Heart right ventricle (tissue), 16 donors: ENCODE measurements at places on chromosomes 11 and 22. TPM values are rescaled to one million over a fixed set of nuclear protein-coding genes. Genes with fewer than 3 reads are reported as not detected.

DNA sequence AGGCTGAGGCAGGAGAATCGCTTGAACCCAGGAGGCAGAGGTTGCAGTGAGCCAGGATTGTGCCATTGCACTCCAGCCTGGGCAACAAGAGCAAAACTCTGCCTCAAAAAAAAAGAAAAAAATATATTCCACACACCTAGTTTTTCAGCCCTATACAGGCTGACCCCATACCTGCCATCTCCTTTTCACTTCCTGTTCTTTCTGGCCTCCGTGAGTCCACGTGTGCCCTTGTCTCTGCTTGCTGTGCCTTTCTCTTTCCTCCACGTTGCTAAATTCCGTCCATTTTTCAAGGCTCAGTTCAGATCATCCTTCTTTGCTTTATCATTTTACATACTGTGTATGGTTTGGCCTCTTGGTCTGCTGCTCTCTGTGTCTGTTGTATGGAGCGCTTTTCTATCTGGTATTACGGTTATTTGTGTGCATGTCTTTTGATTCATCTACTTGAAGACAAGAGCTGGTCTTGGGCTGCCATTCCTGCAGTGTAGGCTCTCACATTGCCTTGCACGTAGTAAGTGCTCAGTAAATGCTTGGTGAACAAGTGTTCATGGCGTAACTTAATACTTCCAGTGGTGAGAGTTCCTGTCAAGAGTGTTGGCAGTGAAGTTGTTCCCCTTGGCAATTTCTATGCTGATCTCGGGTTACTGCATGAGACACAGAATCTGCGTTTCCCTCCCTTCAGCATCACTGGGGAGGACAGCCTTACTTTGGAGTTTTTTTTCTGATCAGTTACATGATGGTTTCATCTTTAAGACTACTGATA is 57.5 kb downstream of the PTPRJ start:
- no peak for DNase-seq

GRCh38 chr11:17294033-17294432 is 17.5 kb downstream of the NUCB2 start:
- DNase-seq: no peak

Gene CAPN5
- 2.0 TPM for polyA plus RNA-seq

DNA sequence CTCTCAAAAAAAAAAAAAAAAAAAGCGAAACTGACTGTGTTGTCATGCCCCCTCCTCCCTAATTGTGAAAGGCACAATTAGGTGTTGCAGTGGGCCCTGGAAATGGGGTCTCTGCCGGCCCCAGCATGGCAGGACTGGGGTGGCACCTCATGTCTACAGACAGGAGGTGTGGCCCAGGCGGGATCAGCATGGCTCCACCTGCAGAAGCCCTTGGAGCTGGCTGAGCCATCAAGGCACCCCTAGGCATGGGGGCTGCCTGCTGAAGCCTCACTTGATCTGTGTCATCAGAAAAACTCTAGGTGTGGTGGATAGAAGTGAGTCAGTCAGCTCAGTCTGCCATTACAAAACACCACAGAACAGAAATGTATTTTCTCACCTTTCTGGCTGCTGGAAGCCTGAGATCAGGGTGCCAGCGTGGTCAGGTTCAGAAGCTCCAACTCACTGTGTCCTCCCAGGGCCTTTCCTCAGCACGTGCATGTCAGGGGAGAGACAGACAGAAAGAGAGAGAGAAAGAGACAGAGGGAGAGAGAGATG is 10.1 kb upstream of the B4GALNT4 start:
- DNase-seq: no peak

GRCh38 chr22:35051013-35051535 is 14.9 kb upstream of the ISX start:
- no peak for DNase-seq

Gene RGL4
- 0.29 TPM for polyA plus RNA-seq

Gene FGF3
- not detected for polyA plus RNA-seq

DNA sequence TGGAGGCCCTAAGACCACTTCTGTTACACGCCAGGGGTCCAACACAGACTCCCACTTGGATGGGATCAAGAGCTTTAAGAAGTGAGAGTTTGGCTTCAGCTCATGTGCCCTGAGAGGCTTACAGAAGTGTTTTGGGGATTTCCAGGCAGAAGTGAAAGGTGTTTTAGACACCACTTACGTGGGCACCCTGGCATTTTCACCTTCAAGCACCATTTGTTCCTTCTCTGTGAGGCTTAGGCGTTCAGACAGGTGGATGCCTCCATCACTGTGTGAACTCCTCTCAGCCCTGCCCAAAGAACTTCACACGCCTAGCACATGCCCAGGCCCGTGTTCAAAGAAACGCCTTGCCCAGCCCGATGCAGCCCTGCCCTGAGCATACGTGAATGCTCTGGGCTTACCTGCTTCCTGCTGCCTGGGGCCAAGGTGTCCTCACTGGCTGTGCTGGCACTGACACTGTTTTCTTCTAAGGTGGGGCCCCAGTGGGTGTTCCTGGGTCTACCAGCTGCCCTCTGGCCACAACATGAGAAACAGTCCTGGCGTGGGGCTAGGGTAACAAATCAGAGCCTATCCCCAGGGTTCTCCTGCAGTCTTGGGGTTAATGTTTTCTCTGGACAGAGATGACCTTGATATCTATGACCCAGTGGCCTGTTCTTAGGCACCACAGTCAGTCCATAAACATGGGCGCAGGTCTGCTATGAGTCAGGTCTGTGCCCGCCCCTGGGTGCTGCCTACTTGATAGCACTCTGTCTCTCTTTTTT is 34.0 kb downstream of the AMPD3 start:
- no peak for DNase-seq

DNA sequence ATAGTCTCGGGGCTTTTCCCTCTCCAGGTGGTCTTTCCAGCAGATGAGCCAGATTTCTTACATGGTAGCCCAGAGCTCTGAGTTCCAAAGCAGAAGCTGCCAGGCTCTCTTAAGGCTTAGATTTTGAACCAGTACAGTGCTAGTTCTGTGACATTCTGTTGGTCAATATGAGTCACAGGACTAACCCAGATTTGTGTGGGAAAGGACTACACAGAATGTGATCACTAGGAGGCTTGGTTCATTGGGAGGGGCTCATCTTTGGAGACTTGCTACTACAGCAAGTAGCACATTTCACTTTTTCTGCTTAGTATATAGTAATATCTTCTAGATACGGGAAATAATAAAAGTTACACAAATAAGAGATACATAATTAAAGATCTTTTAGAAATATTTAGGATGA is 24.1 kb downstream of the RNF214 start:
- no peak for DNase-seq
